CD4-positive, alpha-beta T cell (primary cell): ENCODE measurements at places on chromosomes 3 and 15. TPM values are rescaled to one million over a fixed set of nuclear protein-coding genes. Genes with fewer than 3 reads are reported as not detected.

DNA sequence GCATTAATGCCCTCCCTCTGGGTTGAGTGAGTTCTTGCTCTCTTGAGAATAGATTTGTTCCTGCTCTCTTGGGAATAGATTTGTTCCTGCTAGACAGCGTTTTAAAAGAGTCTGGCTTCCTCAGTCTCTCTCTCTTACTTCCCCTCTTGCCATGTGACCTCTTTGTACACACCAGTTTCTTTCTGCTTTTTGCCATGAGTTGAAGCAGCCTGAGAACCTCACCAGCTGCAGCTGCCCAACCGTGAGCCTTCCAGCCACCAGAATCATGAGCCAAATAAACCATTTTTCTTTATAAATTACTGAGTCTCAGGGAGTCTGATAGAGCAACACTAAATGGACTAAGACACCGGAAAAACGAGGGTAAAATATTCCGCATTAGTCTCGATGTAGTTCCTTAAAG lies 253.6 kb downstream of the CNTN6 start:
- DNase-seq, result no peak

DNA sequence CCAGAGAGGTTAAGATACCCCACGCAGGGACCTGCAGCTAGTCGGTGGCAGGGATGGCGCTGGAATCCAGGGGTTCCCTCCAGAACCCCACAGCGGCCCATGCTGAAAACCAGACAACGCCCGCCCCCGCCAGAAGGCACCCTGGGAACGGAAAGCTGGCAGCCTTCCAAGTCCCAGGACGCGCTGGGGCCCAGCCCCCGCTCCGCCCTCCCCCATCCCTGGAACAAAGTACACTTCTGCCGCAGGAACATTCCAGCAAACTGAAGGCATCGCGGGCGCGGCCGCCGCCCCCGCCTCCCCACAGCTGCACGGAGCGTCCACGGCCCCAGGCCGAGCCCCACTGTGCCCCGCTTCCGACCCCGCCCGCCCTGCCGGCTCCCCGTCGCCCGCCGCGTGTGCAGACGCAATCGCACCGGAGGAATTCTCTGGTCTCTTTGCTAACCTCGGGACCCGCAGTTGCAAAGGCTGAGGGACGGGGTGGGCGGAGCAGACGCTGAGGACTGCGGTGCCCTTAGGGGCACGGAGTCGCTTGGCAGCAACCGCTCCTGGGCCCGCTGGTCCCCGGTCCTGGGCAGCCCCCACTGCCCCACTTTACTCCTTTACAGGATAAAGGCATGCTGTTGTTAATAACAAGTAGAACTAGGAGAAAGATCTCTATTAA lies 44.8 kb upstream of the RNU6-1 start:
- peak; percentile 28 for DNase-seq

DNA sequence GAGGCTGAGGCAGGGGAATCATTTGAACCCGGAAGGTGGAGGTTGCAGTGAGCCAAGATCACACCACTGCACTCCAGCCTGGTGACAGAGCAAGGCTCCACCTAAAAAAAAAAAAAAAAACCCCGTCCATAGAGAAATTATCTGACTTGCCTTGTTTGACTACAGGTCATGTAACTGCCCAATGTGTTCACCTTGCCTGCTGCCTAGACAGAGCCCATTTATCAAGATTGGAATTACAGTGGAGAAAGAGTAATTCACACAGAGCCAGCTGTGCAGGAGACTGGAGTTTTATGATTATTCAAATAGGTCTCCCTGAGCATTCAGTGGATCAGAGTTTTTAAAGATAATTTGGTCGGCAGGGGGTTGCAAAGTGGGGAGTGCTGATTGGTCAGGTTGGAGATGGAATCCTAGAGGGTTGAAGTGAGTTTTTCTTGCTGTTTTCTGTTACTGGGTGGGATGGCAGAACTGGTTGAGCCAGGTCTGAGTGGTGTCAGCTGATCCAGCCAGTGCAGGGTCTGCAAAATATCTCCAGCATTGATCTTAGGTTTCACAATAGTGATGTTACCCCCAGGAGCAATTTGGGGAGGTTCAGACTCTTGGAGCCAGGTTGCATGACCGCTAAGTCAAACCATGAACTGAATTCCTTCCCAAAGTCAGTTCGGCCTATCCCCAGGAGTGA lies 40.8 kb upstream of the ACP3 start:
- no peak for DNase-seq

DNA sequence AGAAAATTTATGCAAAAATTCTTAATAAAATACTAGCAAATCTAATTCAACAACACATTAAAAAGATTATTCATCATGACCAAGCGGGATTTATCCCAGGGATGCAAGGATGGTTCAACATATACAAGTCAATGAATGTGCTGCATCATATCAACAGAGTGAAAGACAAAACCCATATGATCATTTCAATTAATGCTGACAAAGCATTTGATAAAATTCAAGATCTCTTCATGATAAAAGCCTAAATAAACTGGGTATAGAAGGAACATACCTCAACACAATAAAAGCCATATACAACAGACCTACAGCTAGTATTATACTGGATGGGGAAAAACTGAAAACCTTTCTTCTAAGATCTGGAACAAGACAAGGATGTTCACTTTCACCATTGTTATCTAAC lies 89.7 kb downstream of the KBTBD8 start:
- no peak for DNase-seq

DNA sequence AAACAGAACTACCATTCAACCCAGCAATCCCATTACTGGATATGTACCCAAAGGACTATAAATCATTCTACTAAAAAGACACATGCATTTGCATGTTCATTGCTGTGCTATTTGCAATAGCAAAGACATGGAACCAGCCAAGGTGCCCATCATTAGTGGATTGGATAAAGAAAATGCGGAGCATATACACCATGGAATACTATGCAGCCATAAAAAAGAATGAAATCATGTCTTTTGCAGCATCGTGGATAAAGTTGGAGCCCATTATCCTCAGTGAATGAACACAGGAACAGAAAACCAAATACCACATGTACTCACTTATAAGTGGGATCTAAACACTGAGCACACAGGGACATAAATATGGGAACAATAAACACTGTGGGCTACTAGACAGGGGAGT lies 43.1 kb upstream of the TIMP4 start:
- DNase-seq, result no peak

GRCh38 chr15:63942486-63943365 lies 103.6 kb downstream of the DAPK2 start:
- no peak for DNase-seq

DNA sequence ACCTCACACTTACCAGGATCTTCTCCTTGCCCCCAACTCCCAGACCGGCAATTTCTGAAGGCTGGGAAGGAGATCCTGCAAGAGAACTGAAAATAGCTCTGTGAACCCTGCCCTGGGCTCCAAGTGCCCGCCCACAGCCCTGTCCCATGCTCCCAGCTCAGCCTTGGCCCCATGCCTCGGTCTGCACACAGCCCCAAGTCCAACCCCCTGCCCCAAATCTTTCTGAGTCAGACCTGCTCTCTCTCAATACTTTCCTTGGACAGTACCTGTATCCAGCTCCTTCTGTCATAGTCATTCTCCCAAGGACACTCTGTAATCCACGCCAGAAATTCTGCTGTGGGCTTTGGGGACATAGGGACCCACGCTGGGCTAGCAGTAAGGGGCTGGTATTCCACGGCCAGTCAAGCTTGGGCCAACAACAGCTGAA lies 6.3 kb upstream of the SMAD3 start:
- DNase-seq, result no peak

- no peak for DNase-seq
Observed at GRCh38 chr3:69005071-69005790, 8.3 kb downstream of the EOGT start.

DNA sequence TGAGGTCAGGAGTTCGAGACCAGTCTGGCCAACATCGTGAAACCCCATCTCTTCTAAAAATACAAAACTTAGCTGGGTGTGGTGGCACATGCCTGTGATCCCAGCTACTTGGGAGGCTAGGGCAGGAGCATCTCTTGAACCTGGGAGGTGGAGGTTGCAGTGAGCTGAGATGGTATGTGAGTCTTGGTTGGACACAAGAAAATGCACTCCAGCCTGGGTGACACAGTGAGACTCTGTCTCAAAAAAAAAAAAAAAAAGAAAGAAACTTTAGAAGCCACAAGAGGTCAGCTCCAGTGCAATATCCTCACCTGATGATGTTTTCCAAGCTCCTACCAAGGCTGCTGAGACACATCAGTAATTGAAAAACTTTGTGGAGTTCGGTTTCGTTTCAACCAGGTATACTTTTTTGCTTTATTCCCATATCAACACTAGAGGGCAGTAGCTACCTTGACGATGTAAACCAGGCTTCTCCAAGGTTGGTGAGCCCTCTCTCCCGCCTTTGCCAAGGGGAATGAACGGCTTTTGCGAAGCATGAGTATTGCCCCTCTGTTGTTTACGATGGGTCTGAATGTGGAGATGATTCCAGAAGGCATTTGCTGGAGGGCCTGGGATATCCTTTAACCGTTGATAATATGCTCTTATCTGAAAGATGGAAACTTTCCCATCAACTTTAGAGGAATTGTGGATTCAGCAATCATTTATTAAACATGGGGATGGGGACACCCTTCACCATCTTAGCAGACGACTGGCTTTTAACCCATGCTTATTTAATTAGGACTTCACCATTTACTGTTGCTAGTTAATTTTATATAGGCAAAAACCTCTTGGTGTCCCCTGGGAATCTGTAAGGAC lies 202.8 kb downstream of the SV2B start:
- peak; percentile 75 for DNase-seq

DNA sequence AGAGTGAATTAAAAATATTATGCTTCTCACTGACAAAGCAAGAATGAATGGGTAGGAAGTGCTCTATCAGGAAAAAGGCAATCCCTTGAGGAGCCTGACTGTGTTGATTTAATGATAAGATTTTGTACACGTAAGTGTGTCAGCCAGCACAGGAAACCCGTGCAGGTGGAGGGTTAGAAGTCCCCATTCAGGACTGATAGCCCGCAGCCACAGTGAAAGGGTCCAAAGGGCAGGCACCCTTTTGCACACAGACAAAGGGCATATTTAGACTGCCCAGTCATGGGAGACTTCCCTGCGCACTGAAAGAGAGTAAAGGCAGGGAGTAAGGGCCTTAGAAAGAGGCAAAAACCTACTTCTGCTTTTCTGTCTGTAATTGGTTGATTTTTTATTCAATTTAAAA lies 26.4 kb upstream of the SKIL start:
- DNase-seq, result no peak

GRCh38 chr15:37872661-37873060 lies 61.8 kb upstream of the TMCO5A start:
- no peak for DNase-seq

- no peak for DNase-seq
Observed at GRCh38 chr3:78725703-78726246, 1042.0 kb downstream of the ROBO1 start.

- DNase-seq, result no peak
Observed at GRCh38 chr15:70794596-70795310, 31.4 kb upstream of the UACA start.

DNA sequence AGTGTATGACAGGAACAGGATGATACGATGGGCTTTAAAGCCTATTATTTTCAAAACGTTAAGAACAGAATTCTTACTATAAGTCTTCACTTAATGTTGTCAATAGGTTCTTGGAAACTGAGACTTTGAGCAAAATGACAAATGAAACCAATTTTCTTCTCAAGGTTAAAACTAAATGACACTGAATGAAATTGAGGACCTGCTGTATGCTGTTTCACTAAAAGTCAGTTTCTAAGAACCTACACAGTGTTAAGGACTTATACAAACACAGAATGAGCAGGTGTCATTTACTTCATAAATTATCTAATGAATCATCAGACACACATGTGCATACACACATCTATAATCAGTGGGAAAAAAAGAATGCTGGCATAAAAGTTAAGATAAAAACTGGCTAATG lies 106.9 kb downstream of the RFTN1 start:
- no peak for DNase-seq

Gene LRTM1
- not detected for total RNA-seq

Gene GOLGA8T
- not detected for total RNA-seq

Gene TPRA1
- total RNA-seq, result 7.5 TPM

Gene TTC14
- 84.4 TPM for total RNA-seq
